T-helper 1 cell (primary cell): ENCODE measurements at places on chromosomes 7 and 10.

GRCh38 chr7:113085781-113086390 is 741 bp downstream of the GPR85 start:
- no peak for DNase-seq

- DNase-seq: no peak
These were observed 2.4 kb downstream of the BNIP3 start for GRCh38 chr10:131979336-131979735.

DNA sequence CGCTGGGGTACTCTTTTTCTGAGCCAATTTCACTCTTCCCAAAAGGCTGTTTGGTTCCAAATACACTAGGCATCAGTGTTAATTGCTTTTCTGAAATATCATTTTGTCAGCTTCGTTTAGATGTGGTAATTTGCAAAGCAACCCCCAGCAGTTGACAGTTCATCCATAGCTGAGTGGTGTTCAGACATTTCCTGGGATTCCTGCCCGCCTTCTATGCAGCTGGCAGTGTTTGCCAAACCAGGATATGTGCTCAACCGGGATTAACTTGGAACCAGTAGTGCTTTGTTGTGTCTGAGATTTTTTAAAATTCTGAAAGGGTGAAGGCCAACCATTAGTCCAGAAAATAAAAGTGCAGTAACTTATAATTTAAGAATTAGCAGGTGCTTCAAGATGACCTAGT is 25.2 kb upstream of the MKLN1 start:
- no peak for DNase-seq

DNA sequence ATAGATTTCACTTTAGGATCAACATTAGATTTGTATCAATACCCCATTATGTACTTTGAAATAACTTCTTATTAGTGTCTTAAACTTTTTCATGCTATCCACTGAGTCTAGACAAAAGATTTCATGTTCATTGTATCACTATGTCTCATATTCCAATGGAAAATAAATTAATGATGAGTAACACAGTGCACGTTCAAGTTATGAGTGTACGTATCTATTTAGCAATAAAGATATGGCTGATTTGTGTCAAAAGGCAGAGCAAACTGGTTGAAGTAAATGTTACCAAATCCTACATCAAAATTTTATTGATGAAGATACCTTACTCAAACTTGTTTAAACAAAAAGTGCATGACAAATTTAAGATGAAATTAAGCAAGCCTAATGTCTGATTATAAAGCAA is 102.4 kb downstream of the SEMA3E start:
- DNase-seq: no peak

DNA sequence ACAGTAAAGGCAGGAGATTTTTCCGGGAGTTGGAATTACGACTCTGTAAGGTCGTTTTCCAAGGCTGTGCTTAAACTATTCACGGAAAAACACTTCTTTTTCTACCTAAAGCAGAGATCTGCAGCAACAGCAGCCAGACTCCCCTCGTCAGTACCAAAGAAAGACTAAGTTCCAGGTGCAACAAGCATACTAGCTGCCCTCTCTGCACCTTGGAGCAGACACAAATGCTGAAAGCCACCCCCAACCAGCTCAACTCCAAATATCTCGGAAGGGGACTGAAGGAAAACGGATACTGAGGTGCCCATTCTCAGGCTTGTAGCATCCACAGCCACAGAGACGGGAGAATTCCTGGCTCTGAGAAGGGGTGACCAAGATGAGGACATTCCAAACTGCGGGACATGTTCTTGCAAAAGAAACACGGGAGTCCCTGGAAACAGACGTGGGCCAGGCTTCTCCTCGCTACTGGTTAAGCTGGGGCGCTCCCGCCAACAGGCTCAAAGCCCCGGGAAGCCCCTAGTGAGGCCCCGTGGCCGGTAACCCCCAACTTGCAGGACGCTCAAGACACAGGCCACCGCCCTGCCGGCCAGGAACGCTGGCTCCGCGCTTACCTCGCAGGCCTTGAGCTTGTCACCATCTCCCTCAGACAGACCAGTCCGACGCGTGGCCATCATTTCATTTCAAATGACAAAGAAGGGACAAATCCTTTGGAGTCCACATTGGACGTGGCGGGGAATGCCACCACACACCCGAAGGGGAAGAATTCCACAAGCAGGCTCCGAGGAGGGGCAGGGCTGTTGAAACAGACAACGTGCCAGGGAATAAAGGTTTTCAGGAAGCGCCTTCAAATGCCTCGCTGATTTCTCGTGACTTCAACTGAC is 2.2 kb downstream of the ARHGAP21 start:
- DNase-seq: no peak

- DNase-seq: no peak
These were observed 60.3 kb upstream of the STK17A start for GRCh38 chr7:43522406-43523156.

DNA sequence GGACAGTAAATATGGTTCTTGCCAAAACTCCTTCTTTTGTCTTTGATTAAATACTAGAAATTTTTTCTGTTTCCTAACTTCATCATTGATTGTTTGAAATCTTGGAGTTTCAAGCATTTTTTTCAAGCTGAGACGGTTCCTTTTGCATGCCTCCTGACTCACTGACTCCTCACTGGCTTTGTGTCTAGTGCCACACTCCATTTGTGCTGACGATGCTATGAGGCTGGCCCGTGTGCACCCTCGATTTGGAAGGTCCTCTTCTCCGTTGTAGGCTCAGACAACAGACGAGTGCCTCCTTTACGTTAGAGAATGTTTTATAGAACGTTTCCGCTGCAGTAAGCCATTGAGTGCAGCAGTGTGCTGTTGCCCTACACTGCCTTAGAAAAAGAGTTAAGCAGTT is 10.8 kb upstream of the CSGALNACT2 start:
- DNase-seq: no peak

DNA sequence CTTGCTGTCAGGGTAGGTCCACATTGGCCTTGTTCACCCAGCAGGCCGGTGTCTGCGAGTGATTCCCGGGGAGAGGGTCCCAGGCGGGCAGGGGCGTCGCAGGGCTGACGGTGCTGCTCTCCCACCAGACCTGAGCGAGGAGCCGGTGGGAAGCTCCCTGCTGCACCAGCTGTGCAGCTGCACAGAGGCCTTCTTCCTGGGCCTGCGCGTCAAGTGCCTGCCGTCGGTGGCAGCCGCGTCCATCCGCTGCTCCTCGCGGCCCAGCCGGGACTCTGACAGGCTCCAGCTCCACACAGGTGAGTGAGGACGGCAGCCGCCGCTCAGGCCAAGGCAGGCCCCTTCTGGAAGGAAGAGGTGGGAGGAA is 14.6 kb downstream of the AMZ1 start:
- no peak for DNase-seq

DNA sequence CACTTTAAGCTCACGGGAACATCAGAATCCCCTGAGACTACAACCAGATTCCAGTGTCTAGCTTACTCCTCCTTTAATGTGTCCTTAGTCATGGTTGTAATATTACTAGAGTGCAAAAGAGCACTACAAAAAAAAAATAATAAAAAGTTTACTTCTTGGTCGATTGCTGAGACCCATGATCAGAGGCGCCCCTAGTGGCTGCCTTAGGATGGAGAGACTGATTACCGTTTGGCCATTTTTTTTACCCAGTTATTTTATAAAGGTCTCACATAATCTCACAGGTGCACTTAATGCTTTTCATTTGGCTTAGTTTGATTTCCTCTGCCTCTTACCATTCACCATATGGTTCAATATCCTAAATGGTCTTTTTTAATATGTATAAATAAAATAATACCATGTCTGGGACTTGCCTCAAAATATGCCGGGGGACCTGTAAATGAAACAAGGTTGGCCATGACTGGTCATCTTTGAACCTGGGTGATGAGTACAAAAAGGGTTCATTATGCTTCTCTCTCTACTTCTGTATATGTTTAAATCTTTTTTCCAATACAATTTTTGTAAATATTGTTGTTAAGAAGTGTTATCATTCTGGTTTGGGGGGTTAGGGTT is 331.5 kb upstream of the NFE2L3 start:
- no peak for DNase-seq

GRCh38 chr7:73436031-73436929 is 2.7 kb downstream of the FZD9 start:
- no peak for DNase-seq

DNA sequence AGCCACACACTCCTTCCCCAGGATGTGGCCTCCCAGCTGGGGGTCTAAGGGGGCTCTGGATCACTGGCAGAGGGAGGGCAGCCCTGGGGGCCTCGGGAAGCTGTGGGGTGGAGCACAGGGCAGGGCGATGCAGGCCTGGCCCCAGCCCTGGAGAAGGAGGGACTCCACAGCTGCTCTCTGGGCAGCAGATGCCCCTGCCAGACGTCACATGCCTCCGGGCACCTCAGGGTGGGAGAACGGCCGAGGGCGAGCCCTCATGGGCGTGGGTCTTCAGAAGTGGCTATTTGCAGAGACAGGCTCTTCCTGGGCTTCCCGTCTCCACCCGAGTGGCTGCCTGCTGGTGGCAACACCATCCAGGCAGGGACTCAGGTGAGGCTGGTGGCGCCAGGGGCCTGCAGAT is 16.0 kb upstream of the ADGRA1 start:
- DNase-seq: no peak

- DNase-seq: no peak
These were observed 66.2 kb downstream of the MGMT start for GRCh38 chr10:129533281-129533680.

- DNase-seq: no peak
These were observed 791.7 kb upstream of the POM121L12 start for GRCh38 chr7:52243685-52244084.

GRCh38 chr7:35379481-35379880 is 125.6 kb upstream of the TBX20 start:
- no peak for DNase-seq
